ENCODE measurements at places on chromosomes 3 and 15.

- no peak for DNase-seq
Observed at GRCh38 chr3:35678643-35679161, 39.4 kb downstream of the ARPP21 start.

GRCh38 chr15:59406446-59406845, 31.5 kb upstream of the FAM81A start:
- DNase-seq = peak; percentile 47

GRCh38 chr3:159416856-159417255, 571.8 kb upstream of the IL12A start:
- no peak for DNase-seq

DNA sequence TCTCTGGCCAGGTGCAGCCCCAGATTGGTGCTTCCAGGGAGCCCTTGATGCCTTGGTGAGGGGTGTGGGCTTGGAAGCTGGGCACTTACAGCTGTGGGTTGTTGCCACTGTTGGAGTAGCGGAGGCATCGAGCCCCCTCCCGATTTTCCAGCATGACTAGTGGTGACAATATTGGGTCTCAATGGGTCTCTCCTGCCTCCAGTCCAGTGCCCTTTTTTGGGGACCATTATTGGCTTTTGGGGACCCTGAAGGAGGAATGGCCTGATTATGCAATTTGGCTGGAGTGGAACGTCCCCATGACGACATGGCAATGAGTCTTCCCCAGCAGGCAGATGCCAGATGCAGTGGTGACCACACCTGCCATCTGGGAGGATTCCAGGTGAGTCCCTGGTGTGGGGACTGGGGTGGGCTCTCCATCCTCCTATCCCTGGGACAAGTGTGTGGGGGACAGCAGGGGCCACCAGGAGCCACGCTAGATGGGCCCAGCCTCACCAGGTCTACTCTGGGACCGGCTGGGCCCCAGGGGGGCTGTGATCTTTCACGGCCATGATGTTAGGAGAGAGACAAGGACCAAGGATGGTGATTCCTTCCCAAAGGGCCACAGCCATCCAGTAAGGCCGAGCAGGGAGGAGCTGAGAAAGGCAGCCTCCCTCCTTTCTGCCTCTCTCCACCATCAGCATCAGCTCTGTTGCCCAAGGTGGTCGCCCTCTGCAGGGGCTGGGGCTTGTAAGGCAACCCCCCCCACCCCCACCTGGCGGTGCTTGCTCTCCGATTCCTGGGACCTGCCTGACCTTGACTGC, 196.8 kb downstream of the GOLGA6L6 start:
- no peak for DNase-seq

GRCh38 chr3:165159760-165160421, 36.3 kb downstream of the SLITRK3 start:
- DNase-seq = no peak

GRCh38 chr15:26702381-26702780, 70.5 kb downstream of the GABRB3 start:
- no peak for DNase-seq

DNA sequence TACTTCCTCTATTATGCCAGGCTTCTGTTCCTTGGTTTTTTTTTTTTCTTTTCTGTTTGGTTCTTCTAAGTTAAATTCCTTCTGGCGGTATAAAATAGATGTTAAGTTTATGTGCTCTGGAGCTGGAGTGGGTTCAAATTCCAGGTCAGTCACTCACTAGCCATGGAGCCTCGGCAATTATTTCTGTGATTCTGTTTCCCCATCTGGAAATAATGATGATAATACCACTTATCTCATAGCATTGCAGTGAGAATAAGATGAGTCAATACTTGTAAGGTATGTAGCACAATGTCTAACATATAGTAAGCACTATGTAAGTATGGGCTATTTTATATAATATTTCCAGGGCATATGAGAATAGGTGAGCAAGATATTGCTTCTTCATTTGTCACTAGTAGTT, 33.2 kb upstream of the ZDHHC23 start:
- no peak for DNase-seq

DNA sequence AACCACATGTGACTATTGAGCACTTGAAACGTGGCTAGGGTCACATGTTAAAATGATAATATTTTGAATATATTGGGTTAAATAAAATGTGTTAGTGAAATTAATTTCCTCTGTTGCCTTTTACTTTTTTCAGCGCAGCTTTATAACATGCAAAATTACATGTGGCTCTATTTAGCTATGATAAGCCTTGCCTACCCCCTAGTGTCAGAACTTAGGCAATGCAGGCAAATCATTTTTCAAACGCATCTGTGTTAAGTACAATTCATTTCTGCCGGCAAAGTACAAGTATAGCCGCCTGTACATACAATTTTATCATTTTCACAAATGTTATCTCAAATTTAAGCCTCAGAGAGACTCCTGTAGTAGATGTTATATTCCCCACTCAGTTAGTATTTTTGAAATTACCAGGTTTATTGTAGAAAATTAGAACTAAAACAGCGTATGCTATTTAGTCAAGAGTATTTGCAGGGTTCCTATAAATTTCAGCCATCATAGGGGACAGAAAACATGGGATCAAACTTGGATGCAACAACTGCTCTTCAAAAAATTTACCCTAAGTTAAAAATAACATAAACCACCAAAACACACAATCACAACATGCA, 56.1 kb downstream of the TAFA4 start:
- DNase-seq = peak; percentile 77

DNA sequence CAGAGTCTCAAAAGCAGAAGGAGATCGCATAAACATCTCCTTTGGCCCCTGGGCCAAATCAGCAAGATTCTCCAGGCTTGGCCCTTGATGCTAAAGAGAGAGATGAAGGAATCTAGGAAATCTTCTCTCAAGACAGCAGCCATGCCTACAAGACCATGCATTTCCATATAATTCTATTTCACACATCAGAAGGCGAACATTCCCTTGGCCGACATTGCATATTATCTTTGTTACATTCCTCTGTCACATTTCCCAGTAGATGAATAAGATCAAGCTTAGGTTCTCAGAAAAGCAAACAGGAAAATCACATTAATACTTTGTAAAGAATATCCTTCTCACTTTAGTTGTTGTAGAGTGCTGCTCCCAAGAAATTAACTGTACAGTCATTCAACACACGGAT, 21.3 kb downstream of the GASK1A start:
- DNase-seq = no peak

DNA sequence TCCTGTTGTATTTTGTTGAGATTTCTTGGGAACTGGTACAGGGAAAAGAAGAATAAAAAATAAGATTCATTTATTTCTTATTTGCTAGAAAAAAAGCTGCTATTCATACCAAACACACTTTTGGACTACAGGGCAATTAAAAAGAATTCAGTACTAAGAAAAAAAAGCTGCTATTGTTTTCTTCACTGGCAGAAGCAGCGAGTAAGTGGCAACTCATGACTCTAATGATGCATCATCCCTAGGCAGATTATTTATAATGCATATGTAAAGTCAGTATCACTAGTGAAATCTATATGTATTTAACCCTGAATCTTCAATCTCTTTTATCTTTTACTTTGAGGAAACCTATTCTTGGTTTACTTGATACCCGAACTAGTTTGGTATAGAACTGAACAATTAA, 15.2 kb downstream of the PFN2 start:
- peak; percentile 89 for DNase-seq

- DNase-seq = peak; percentile 78
Observed at GRCh38 chr3:48446425-48447193, at the start of gene ATRIP. Gene ATRIP, plus strand, starts transcription at chr3:48446737. Its CDS starts 109 bp downstream, at chr3:48446846.

DNA sequence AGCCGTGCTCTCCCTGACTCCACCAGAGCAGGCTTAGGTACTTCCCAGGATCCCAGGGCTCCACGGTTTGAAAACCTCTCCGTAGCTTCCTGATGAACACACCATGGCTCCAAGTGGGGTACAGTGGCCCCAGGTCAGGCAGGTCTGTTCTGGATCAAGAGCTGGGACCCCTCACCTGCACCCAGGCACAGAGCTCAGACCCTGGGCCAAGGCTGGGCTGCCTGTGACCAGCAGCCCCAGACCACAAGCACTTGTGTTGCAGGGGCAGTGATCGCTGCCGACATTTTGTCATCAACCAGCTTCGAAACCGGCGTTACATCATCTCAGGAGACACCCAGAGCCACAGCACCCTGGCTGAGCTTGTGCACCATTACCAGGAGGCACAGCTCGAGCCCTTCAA, 5.3 kb downstream of the SH2D7 start:
- DNase-seq = no peak

DNA sequence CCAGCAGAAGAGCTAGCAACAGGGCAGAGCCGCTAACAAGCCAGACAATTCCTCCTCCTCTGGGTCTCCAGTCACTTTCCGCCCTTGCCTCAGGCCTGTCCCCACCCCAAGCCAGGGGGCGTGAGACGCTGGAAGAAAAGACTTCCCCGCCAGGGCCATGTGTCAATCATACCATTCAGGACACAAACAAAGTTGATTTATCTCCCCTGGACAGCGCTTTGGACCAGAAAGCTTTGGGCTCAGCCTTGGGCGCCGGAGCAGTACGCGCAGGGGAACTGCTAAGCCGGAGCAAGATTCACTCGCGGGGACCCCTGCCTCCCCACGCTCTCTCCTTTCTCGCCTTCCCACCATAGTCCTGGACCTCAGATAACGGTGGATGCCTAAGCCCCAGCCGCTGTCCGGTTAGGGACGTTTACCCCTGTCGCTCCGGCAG, 479 bp downstream of the LRRC2 start:
- no peak for DNase-seq

- no peak for DNase-seq
Observed at GRCh38 chr3:63933459-63933858, 21.3 kb upstream of the SCAANT1 start.

- no peak for DNase-seq
Observed at GRCh38 chr3:80023010-80023409, 255.2 kb upstream of the ROBO1 start.

GRCh38 chr15:93985925-93986324, 245.4 kb upstream of the MCTP2 start:
- DNase-seq = no peak

GRCh38 chr3:53181024-53181371, 20.0 kb downstream of the PRKCD start:
- DNase-seq = no peak

- no peak for DNase-seq
Observed at GRCh38 chr15:74403588-74403919, 30.2 kb downstream of the SEMA7A start.

DNA sequence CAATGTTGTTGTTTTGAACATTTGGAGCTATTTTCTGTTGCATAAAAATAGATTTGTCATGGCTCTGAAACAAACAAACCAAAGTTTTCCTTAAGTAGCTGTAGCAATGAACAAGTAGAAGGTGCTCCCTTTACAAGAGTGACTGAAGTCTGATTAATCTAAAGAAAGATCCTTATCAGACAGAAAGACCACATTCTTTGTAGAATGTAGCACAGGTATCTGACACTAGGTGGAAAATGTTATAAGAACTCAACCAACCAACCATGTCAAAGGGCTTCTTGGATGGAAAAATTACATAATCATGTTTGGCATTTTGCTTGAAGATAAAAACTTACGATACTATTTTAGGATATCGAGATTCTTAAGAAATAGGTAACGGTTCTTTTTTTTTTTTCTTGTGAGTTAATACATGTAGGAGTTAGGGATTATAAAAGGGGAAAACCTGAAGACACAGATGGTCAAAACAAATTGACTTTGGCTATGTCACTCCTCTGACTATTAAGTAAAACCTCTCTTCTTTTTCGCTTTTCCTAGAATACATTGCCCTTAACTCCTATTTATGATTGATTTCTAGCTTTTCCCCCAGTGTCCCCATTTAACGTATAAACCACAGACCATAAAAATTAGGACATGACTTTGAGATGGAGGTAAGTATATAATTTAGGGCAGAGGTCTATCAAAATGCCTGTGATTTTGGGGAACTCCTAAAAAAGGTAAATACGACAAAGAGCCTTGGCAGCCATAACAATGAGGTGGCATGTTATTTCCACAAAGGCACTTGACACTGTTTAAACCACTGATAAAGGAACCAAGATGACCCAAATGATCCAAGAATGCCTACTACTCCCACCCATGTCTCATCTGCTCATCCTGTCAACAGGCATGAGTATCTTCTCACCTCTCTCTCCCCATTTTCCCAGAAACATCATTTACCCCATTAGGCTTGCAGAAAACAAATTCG, 72.0 kb downstream of the CCR4 start:
- no peak for DNase-seq

- no peak for DNase-seq
Observed at GRCh38 chr3:133081016-133081415, 42.8 kb downstream of the TMEM108 start.

DNA sequence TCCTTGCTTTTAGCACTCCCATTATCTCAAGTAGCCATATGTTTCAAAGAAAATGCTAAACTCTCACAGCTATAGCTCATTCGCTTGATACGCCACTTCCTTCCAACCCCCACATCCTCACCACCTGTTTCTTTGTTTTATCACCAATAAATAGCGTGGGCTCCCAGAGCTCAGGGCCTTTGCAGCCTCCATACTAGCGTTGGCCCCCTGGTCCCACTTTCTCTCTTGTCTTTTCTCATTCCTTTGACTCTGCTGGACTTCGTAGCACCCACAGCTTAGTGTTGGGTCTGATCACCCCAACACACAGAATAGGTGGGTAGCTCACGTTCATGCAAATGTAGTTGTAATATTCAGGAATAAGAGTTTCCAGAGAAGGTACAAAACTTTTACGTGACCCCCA, 4.1 kb upstream of the GPD1L start:
- DNase-seq = no peak

- DNase-seq = peak; percentile 28
Observed at GRCh38 chr3:69231929-69232440, 109.6 kb upstream of the LMOD3 start.

DNA sequence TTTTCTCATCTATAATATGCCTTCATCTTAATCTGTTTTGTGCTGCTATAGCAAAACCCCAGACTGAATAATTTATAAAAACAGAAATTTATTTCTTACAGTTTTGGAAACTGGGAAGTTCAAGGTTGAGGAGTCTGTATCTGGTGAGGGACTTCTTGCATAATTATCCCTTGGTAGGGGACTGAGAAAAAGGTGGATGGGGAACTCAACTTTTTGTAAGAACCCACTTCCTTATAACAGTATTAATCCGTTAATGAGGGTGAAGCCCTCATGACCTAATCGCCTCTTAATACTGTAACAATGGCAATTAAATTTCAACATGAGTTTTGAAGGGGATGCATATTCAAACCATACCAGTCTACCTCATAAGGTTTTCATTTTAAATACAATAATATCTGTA, 17.4 kb upstream of the MYH15 start:
- DNase-seq = no peak

DNA sequence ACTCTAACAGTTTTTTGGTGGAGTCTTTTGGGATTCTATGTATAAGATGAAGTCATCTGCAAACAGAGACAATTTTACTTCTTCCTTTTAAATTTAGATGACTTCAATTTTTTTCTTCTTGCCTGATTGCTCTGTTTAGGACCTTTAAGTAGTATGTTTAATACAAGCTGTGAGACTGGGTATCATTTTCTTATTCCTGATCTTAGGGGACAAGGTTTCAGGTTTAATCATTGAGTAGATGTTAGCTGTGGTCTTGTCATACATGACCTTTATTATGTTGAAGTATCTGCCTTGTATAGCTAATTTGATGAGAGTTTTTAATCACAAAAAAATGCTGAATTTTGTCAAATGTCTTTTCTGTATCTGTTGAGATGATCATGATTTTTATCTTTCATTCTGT, 20.6 kb downstream of the GRM2 start:
- DNase-seq = no peak

- no peak for DNase-seq
Observed at GRCh38 chr15:35696767-35697231, 150.8 kb upstream of the DPH6 start.

- DNase-seq = no peak
Observed at GRCh38 chr3:24343084-24343783, 151.4 kb downstream of the THRB start.

Measured in pons (tissue), 1 donor.